MCF 10A (cell line): ENCODE measurements at places on chromosomes 13 and 19. TPM values are rescaled to one million over a fixed set of nuclear protein-coding genes. Genes with fewer than 3 reads are reported as not detected.
A peak's percentile ranks its signal among the peaks of the same experiment; 100 is the strongest.

- DNase-seq, result no peak
These were observed 793.9 kb upstream of the PCDH9 start for GRCh38 chr13:68023838-68024581.

GRCh38 chr19:43674596-43674995, 4.6 kb upstream of the PLAUR start:
- peak; percentile 50 for DNase-seq

GRCh38 chr13:112940236-112940635, 28.8 kb upstream of the MCF2L start:
- DNase-seq, result no peak

DNA sequence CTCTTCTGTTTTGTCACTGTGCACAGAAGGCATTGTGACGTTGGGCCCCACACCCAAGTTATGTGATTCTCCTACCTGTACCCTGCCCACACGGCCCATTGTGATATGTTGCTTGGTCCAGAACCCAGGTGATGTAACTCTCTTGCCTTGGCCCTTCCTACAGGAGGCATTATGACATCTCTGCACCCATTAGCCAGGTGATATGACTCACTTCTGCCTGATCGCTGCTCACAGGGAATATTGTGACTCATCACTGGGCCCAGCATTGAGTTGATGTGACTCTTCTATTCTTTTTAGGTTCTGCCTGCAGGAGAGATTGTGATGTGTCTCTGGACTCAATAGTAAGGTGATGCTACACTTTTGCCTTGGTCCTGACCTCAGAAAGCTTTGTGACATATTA, 65.4 kb upstream of the ZNF91 start:
- peak; percentile 67 for DNase-seq

DNA sequence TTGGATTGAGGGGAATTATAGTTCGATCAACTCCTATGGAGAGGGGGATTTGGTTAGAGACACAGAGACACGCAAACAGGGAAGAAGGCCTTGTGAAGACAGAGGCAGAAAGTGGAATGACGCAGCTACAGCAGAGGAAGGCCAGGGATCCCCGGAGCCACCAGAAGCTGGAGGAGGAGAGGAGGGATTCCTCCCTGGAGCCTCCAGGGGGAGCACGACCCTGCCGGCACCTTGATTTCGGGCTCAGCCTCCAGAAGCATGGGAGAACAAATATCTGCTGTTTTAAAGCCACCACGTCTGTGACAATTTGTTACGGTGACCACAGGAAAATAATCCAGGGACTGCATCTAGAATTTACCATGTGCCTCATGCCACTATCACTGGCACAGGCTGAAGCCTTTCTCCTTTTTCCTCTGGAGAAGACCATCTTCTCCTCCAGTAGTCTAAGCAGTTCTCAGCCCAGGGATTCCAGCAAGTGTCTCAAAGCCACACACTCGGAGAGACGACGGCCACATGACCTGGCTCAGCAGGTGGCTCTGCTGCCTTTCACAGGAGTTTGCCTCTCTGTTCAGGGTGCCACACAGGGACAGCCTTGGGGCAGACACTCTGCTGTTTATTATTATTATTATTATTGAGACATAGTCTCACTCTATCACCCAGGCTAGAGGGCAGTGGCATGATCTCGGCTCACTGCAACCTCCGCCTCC, 39.9 kb upstream of the CCNE1 start:
- peak; percentile 60 for DNase-seq

The IZUMO2 gene
- total RNA-seq, result not detected in 2 replicates

DNA sequence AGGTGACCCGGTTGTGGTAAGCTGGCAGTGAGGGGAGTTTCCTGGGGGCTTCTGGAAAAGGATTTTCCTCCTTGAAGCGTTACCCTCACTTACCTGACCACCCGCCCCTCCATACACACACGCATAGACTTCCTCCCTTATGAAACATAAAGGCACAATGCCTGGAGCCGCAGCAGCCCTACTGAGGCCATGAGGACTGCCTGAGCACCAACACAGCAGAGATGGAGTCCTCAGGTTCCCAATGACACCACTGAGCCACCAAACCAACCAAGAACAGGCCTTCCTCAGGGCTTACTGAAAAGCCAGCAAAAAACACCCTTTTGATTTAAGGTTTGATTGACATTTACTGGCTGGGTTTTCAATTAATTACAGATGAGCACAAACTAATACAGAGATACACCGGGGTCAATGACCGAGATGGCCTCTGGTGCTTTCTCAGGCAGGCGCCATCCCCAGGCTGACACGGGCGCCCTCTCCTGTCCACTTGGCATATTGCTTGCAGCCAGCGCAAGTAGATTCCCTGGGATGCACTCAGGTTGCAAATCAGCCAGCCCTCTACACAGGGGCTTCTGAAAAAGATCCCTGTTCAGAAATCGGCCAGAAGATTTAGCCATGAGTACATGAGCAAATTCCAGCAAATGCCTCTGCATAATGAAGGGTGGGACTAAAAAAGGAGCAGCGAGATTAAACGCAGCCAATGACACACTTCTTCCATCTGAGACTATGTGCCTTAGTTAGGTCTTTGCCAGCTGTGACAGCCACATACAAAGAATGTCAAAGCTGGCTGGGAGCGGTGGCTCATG, 14.8 kb downstream of the OPA3 start:
- peak; percentile 63 for DNase-seq

DNA sequence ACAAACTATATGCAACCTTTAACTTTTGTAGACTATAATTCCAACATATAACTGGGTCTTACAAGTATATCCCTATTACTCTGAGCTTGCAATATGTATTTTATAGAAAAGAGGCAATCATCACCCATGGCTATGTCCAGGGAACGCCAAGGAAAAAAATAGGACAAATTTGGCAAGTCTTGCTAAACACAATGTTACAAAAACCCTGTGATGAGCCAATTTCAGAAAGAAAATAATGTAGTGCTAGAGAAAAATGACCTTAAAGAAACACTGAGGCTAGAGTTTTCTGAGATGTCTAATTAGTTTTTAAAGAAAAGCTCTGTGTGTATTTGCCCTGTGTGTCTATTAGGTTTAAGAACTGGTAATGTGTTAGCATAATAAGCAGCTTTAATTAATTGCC, 68.0 kb upstream of the FREM2 start:
- no peak for DNase-seq

DNA sequence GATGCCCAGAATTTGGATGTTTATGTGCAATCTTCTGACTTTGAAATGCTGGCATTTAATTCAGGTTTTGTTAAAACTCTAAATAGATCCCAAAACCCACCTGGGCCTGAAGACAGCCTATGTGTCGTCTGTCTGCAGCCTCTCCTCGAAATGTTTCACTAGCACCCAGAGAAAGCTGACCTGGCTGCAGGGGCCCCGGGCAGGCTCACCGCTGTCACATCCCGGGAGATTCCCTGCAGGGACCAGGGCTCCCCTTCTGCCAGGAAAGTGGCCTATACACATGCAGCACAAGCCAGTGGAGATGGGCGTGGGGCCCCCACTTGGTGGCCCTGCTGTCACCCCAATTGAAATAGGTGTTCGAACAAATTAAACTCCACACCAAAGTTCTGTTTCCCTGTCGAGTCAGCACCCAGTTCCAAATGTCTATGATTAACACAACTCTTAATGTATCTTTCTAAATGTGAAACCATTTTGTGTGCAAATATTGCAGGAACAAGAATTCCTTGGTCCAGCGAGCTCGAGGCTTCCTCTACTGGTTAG, 145.8 kb upstream of the ZNF507 start:
- no peak for DNase-seq

DNA sequence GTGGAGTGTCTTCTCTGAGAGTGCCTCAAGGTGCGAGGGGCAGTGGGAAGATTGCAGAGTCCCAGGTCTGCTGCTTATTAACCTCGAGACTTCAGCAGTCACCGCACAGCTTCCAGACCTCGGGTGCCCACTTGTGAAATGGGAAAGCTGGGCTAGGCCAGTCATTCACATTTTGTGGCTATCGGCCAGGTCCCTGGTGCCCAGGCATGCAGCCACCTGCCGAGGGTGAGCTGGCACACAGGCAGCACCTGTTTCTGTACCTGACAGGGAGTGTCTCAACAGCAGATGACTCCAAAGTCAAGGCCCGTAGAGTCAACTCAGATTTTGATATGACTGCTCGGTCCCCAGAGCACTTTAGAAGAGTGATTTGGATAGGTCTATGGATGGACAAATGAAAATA, 21.9 kb downstream of the UQCRFS1 start:
- peak; percentile 36 for DNase-seq

The SLAIN1 gene
- total RNA-seq, result not detected in 2 replicates

GRCh38 chr13:114029866-114030625, 56.2 kb upstream of the C13orf46 start:
- no peak for DNase-seq

GRCh38 chr19:4375164-4376027, 25.0 kb downstream of the SH3GL1 start:
- peak; percentile 80 for DNase-seq

DNA sequence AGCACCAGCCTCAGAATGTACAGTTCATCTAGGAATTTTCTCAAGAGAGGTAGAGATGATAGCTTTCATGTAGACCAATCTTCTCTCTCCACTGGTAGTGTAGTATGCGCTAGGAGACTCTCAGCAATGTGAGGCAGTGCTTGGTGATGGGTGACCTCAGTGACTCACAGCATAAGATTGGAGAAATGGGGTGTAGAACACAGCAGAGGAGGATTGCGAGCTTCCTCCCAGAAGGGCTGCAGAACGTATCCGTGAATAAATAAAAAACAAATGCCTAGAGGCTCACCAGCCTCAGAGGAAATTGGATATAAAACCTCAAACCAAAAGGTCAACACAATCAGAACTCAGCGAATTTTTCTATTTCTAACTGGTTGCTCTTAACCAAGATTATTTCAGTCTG, 182.9 kb upstream of the RXFP2 start:
- DNase-seq, result no peak

GRCh38 chr13:27599845-27600553, 20.3 kb downstream of the LNX2 start:
- peak; percentile 59 for DNase-seq

The TMEM238 gene
- 10.6 and 14.9 TPM in 2 replicates for total RNA-seq

The SCN1B gene
- 0.19 and 0.27 TPM in 2 replicates for total RNA-seq

The LILRA1 gene
- total RNA-seq, result not detected in 2 replicates

- no peak for DNase-seq
These were observed 39.5 kb upstream of the POP4 start for GRCh38 chr19:29566496-29567054.

GRCh38 chr19:11736696-11737095, 2.0 kb downstream of the ZNF823 start:
- DNase-seq, result peak; percentile 18

DNA sequence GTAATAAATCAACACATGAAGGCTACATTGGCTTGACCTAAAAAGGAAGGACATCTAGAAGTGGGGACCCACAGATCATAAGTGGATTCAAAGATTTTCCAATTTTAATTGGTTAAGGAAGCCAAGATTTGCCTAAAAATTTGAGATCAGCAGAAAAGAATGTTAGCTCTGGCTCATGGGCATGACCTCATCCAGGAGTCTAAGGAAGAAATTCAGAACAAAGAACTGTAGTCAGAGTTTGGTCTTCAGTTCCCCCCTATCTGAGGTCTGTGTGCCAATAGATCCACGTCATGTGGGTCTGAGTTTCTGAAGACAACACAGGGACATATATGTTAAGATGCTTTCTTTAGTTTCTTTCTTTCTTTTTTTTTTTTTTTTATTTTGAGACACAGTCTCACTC, 648.8 kb upstream of the SPRY2 start:
- DNase-seq, result no peak

The MED25 gene
- total RNA-seq, result 39.9 and 43.2 TPM in 2 replicates

- no peak for DNase-seq
These were observed 275.1 kb downstream of the SHISA2 start for GRCh38 chr13:25776722-25777121.

The HOOK2 gene
- 31.6 and 32.8 TPM in 2 replicates for total RNA-seq

DNA sequence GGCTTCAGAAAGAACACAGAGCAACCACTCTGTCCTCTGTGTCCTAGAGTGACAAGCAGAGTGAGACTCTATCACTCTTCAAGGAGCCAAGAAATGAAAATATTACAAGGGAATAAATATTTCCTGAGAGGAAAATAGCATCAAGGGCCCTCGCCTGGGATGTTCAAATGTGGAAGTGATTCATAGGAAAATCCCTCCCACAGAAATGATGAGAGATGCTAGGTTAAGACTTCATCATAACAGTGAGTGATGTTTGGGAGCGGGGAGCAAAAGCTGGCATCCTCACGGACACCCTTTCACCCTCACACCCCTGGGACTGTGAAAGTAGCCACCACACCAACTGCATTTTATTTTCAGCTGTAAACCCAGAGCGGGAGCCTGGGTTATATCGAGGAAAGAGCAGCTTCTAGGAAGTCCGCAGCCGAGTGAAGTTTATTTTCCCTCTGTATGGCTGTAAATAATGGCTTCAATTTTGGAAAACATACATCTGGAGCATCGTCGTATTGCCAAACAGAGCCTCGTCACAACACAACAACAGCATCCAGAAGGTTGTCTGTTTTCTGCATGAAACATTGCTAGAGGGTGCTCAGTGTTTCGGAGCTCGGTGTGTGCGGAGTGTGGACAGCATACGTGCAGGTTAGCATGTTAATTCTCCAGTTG, 54.8 kb downstream of the DLEU7 start:
- no peak for DNase-seq

The ANKRD24 gene
- total RNA-seq, result 1.2 and 2.9 TPM in 2 replicates

- DNase-seq, result no peak
These were observed 7.8 kb downstream of the ANKLE1 start for GRCh38 chr19:17289489-17289888.

DNA sequence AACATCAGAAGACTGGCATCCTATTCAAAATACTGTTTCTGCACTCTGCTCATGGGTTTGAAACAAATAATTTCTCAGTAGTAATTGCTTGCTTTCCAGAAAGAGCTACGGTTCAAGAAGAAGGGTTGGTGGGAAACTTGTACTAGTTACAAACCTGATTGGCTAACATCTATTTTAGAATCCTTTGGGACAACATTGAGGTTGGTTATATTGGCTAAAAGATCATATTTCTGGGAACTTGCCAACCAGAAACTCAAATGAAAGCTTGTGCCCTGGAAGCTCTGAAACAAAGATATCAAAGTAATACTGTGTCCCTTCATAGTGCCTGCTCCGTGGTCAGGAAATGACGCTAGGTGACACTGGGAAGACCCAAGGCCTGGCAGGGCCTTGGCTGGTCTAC, 141.7 kb downstream of the LACC1 start:
- DNase-seq, result no peak

The ZNF439 gene
- not detected in 2 replicates for total RNA-seq

The TUBA3C gene
- total RNA-seq, result not detected in 2 replicates

- no peak for DNase-seq
These were observed 9.7 kb downstream of the MBNL2 start for GRCh38 chr13:97231829-97232196.

The SHANK1 gene
- total RNA-seq, result 0.10 and 0.44 TPM in 2 replicates
